ENCODE measurements at places on chromosomes 5 and 9.
A peak's percentile ranks its signal among the peaks of the same experiment; 100 is the strongest.

DNA sequence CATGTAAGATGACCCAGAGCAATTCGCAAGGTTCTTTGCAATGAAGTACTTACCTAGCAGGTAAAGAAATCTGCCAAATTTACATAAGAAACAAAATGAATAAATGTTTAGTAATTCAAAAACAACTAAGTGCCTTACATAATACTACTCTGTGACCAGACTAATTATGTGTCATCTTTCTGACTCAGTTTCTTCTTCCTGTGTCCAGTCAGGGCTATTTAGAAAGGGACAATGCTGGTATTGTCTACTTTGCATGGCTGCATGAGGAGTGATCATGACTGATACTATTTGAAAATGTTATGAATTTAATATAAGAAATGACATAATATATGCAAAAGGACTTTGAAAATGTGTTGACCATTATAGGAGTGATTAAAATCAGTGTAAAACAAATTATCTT, 210.0 kb downstream of the TMEM161B start:
- no peak for DNase-seq

DNA sequence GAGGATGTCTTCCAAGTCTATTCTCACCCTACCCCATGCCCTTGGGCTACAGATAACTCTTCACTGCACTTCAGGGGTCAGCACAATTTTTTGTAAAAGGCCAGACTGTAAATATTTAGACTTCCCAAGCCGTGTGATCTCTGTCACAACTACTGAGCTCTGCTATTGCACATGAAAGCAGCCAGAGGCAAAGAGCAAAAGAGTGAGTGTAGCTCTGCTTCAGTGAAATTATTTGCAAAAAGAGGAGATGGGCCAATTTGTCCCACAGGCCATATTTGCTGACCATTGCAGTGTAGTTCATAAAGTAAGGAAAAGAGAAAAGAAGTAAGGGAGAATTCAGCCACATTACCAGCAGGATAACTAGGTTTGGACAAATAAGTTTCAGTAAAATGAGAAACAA, 7.0 kb upstream of the MOCS2 start:
- no peak for DNase-seq

GRCh38 chr9:87479801-87480201, 17.9 kb upstream of the DAPK1 start:
- peak; percentile 94 for DNase-seq

GRCh38 chr5:165231821-165232508, 1726.5 kb downstream of the MAT2B start:
- no peak for DNase-seq

DNA sequence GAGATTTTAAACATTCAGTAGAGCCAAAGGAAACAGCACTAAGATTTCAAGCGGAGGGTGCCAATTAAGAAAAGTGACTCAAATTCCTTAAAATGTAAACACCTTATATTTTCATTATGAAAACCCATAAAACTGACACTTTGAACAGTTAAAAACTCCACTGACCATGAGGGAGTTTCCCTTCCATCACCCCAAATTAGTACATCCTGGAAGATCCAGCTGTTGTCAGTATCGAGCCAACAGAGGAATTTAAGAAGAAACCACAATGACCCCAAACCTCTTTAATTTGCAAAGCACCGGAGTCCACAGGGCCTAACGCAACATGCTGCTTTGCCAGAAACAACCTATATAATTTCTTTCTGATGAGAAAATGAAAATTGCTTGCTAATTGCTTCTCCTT, 41.3 kb downstream of the ROR2 start:
- no peak for DNase-seq

GRCh38 chr5:11540112-11540511, 364.1 kb downstream of the CTNND2 start:
- DNase-seq, result no peak

GRCh38 chr5:72203251-72203845, 96.1 kb downstream of the MAP1B start:
- no peak for DNase-seq

DNA sequence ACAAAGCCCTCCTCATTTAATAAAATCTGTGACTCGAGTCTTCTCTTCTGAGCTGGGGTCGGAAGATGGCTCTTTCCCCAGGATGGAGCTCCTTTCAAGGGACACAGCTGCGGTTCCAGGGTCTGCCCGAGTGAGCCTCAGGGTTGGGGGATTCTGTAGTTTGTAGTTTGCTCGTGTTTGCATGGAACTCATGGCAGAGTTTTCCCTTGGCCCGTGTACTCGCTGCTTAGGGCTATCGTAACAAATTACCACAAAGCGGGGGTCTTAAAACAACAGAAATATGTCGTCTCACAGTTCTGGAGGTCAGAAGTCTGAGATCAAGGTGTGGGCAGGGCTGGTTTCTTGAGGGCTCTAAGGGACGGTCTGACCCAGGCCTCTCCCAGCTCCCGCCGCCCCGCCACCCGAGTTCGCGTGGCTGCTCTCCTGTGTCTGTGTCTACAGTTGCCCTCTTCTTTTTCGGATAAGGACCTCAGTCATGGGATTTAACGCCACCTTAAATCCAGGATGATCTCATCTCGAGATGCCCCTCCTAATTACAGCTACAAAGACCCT, 13.9 kb upstream of the LPCAT1 start:
- no peak for DNase-seq

DNA sequence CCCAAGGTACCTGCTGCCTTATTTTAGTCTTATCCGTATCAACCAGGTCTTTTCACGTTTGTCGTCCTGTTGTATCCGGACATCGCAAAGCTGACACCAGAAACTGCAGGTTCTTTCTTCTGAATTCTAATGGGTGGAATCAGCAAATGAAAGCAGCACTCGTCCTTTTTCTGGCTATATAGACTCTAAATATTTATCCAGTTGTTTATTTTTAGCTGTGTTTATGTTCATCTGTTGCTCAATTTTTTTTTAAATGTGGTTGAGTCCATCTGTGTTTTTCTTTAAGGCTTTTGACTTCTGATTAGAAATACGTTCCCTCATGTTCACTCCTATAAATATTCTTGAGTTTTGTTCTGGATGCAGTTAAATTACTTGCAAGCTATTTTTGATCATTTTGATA, 831.7 kb downstream of the MTRR start:
- no peak for DNase-seq

- DNase-seq, result no peak
These were observed 179.5 kb downstream of the RASEF start for GRCh38 chr9:82883436-82883835.

- DNase-seq, result peak; percentile 89
These were observed 30.1 kb downstream of the ZNF462 start for GRCh38 chr9:106893088-106893487.

GRCh38 chr5:110414360-110414759, 312.1 kb downstream of the TMEM232 start:
- peak; percentile 7 for DNase-seq

DNA sequence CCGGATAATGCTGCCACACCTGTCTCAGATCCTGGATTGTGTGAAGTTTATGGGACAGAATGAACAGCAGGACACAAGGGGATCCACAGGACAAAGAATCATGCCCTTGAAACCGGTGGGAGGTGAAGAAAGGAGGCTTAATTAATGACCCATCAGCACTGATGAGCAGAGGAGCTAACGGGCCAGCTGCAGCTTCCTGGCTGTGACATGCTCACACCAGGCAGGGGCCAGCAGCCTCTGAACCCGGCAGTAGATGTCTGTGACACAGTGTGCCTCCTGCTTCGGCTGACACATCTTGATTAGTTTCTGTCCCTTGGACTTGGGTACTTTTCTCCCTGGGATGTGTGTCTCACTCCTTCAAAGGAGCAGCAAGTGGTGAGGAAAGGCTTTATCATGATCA, 328.8 kb upstream of the BRINP1 start:
- DNase-seq, result no peak

- DNase-seq, result no peak
These were observed 6.5 kb downstream of the IRX1 start for GRCh38 chr5:3601911-3602782.

DNA sequence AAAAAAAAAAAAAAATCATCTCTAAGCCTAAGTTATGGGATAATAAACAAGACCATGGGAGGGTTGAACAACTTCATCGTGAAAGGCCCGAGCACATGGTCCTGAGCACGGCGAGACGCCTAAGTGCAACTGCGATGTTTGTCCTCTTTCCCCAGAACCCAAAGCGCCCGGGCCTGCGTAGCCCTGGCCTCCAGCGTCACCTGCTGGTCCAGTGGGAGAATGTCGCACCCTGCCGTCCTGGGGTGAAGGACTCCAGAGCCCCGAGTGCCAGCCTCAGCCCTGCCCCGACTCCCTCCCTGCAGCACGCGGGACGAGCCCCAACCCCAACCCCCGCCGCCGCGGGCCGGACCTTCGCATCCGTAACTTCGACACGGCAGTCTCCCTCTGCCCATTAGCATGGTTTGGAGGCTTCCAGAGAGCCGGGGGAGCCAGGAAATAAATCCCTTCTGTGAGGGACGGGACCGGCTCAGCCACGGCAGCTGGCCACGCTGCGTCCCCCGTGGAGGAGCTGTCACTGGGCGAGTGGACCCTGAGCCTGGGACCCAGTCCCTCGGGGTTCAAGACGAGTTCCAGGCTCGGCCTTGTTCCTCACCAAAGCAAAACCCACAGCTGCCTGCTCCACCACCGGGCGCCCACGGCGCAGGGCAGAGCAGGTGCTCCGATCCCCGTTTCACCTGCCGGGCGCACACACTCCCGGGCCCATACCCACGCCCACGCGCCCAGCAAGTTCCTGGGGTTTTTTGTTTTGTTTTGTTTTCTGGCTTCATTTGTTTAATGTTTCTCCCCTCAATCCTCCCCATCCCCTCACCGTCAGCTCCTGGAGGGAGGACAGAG, 132.5 kb upstream of the HAND1 start:
- DNase-seq, result peak; percentile 71

DNA sequence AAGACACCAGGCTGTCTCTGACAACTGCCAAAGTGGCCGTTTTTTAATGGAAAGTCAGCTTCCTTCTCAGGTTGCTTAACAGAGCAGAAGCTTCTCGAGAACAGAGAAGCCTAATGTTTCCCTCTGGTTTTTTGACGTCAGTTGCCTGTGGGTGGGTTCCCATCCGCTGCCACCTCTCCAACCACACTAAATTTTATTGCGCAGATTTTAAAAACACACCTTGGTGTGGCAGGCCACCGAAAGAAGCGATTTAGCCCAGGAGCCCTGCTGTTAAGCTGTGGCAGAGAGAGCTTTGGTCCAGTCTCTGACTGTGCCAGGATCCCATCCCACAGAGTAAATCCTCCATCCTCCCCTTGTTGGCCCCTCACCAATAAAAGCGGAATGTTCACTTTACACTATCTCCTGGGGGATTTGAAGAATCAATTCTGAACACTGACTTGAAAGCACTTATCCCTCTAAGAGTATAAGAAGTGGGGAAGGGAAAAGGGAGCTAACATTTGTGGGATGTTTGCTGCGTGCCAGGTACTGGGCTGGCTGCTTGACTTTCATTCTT, 181.6 kb downstream of the AOPEP start:
- DNase-seq, result peak; percentile 52

GRCh38 chr9:113600871-113601614, 137.5 kb downstream of the RGS3 start:
- DNase-seq, result no peak

GRCh38 chr5:174151599-174152181, 106.2 kb downstream of the NSG2 start:
- DNase-seq, result no peak

DNA sequence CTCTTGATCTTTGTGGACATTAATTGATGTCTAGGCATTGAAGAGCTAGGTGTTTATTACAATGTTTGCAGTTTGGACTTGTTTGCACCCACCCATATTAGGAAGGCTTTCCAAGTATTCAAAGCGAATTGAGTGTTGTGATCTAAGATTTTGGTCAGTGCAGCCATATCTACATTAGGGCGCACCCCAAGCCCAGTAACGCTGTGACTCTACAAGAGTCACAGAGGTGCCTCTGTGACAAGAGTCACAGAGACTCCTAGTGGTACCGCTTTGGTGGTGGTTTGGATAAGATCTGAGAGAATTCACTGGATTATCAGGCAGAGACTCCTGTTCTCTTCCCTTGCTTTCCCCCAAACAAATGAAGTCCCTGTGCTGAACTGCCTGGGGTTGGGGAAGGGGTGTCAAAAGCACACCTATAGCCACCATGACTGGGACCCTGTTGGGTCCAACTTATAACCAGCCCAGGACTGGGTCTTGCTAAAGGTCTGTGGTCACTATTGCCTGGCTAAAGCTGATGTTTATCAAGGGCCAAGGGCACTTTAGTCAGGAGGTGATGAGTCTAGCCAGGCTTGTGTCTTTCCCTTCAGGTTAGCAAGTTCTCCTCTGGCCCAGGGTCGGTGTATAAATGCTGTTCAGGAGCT, 114.1 kb upstream of the RIOK2 start:
- peak; percentile 35 for DNase-seq

DNA sequence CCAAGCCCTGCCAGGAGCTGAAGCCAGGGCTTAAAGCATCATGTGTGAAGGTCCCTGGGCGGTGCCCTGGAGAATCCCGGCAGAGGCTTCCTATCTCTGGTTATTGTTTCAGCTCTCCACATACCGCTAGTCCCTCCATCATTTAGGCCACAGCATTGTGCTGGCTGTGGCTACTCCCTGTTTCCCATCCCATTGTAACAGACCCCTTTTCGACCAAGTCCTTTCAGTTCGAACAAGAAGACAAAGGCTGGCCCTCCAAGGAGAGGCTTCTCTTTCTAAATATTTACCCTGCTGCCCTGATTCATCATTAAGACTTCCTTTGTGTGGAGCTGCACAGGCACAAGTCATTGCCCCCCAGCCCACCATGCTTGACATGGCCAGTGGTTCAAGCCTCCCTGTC, 41.6 kb downstream of the NEUROG1 start:
- DNase-seq, result no peak

GRCh38 chr5:84290161-84290560, 94.5 kb downstream of the EDIL3 start:
- no peak for DNase-seq

- DNase-seq, result peak; percentile 71
These were observed 7.2 kb upstream of the TARS1 start for GRCh38 chr5:33433303-33434240.

DNA sequence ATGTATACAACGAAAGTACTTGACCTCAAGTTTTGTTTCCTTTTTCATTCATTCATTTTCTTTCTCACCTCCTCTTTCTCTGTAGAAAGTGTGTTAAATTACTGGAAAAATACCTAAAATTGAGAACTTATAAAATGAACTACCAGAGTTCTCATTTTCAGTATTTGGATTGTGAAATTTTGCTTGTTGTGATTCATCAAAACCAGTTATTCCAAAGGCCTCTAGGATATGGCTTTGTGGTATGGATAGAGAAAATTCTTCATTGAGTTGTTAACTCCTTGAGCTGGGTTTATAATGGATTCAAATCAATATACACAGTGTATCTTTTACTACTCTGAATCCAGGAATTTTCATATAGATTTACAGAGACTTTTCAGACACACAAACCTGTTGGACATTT, 287.6 kb downstream of the KDM4C start:
- DNase-seq, result no peak

DNA sequence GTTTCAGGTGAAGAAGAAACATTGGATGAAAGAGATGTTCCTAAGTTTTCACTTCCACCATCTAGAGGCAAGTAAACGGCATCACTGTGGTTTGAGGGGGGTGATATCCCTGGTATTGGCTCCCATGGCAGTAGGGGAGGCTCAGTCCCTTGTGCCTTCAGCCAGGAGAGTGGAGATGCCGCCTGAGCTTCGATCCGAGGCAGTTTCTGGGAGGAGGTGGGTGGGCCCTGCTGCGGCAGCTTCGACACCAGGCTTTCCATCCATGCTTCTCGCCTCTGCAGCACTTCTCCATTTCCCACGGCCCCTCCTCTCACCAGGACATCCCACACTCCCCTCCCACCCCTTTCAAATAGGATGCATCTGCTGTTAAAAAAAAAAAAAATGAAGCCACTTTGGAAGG, 258.3 kb downstream of the GADD45G start:
- DNase-seq, result no peak

GRCh38 chr5:9621379-9621903, 8.7 kb downstream of the TAS2R1 start:
- no peak for DNase-seq

Measured in inflammatory macrophage (primary cell).